NCI-H2081 (cell line): ENCODE measurements at places on chromosomes 13 and 19.

DNA sequence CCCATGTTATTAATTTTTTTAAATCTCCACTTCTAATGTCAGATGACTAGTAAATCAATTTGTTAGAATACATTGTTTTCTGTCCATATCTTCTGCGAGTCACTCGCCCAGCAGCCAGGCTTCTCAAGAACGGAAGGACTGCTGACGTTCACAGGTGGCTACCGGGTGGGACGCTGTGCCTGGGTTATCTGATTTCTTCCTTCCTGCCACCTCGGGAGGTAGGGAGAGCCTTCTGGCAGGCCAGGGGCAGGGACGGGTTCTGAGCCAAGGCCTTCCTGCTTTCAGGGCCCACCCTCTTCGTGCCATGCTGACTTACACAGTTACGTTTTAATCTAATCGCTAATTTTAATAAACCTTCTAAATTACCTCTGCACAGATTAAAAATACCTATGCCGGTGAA, 7.9 kb upstream of the C1QTNF9 start:
- no peak for DNase-seq

DNA sequence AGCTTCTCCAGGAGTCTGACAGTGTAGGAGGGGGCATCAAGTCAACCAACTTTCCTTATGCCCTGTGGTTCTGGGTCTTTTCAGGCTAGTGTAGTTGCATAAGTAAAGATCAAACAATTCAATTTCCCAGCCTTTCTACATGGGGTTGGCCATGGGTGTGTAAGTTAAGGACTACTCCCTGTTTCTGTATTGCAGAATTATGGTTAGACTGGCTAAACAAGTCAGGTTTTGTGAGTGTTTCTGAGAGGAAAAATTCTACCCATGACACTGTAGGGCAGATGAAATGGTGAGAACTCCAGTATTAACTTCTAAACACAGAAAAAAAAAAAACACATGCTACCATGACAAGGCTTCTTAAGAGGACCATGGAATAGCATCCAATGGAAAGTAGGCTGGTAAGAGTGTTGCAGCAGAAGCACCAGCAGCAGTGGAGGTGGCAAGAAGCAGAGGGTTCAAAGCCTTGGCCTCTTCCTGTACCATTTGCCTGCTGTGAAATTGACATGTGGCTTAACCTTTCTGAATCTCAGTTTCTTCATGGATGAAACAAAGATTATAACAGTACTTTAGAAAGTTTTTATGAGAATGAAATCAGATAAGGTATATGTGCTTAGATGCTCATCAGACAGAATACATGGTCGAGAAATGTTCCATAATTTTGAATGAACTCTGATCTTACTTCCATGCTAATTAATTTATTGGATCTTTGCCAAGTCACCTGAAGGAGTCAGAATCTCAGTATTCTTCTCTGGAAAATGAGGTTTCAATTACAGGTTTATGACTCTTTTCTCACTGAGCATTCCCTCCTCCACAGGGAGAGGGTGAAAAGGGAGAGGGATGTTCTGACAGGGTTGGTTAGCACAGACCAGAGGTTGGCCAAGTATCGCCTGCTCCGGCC, 11.4 kb upstream of the SCEL start:
- no peak for DNase-seq

DNA sequence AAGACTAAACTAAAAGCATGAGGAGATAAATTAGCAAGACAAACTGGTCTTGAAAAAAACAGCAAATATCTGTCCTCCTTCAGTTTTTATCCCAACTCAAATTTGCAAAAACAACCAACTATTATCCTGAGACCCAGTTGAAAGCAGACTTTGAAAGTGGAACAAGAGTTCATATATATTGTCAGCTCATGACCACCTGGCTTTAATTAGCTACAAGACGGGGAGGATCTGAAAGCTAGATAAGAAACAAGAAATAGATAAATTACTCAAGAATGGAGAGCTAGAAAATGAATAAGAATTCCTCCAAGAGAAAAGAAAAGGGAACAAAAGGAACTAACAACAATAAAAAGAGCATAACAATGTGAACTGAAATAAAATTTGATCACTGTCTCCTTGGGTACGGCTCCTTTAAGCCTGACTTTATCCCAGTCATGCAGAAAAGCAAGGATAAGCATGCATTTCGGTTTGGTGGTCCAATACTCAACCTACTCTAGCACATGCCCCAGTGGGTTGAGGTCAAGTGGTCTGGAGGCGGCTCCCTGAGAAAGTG, 246.9 kb downstream of the DCLK1 start:
- DNase-seq: no peak

- no peak for DNase-seq
Observed at GRCh38 chr13:24687611-24688010, 7.4 kb downstream of the ATP12A start.

- DNase-seq: no peak
Observed at GRCh38 chr19:53909471-53910169, 542 bp downstream of the CACNG7 start.

- no peak for DNase-seq
Observed at GRCh38 chr19:7845390-7846154, 15.6 kb downstream of the EVI5L start.

- DNase-seq: no peak
Observed at GRCh38 chr19:16342002-16342715, 17.5 kb downstream of the KLF2 start.

DNA sequence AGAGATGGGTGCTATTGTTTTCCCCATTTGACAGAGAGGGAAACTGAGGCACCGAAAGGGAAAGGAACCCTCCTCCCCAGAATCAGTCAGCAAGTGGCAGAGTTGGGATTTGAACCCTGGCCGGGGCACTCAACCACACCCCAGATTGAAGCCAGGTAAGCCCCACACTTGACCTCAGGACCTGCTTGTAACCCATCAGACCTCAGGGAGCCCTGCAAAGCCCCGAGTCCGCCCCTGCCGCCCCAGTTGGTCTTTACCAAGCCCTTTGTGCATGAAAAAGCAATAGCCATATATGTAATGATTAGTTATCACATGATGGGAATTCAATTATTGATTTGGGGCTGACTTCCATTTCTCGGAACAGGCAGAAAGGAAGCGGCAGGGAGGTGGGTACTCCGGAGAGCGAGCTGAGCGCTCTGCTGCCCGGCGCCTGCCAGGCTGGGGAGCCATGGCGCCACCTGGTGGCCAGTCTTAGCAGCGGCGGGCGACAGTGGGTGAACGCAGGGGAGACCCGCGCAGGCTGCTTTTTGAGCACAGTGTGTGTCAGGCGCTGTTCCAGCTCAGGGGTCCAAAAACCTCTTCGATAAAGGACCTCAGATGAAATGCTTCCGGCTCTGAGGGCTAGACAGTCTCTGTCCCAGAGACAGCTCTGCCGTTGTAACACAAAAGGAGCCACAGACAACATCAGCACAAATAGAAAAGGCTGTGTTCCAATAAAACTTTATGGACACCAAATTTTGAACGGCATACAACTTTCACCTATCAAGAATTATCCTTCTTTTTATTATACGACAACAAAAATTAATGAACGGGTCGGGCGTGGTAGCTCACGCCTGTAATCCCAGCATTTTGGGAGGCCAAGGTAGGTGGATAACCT, 82.9 kb upstream of the CACNA1A start:
- DNase-seq: peak; percentile 39

GRCh38 chr13:29572575-29572974, 22.9 kb downstream of the SLC7A1 start:
- no peak for DNase-seq

DNA sequence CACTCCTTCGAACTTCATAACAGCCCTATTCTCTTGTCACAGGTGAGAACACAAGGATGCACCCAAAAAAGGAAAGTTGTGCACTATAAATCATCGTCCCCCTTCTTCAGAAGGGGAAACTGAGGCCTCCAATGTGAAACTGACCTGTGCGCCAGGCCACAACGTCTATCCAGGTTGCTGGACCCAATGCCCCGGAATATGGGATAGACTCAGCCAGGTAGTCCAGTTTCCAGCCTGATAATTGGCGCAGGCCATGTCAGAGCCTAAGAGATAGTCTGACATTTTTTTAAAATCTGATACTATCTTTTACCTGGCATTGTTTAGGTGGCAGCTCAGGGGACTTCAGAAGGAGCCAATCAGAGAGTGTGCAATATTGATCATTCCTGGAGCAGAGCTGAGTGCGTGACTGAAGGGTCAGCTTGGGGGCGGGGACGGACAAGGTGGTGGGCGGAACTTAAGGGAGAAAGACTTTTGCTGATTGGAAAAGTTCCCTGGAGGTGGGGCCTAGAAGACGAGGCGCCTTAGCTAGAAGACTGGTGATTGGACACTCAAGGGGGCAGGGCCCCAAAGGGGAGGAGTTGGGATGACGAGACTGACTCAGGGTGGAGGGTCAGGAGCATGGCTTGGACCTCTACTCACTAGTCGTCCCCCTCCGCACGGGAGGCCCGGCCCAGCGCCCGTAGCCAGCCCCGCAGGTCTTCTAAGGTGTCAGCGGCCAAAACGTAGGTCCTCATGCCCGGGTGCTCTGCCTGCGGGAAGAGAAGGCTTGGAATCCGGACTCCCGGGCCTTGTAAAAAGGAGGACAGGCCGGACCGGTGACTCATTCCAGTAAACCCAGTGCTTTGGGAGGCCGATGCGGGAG, 8.5 kb downstream of the PLEKHA4 start:
- DNase-seq: no peak

- DNase-seq: no peak
Observed at GRCh38 chr13:94859278-94859691, 146.9 kb upstream of the SOX21 start.

GRCh38 chr19:55646889-55647731, 902 bp upstream of the CCDC106 start:
- no peak for DNase-seq

- no peak for DNase-seq
Observed at GRCh38 chr19:14659874-14660489, 14.7 kb downstream of the ADGRE3 start.

DNA sequence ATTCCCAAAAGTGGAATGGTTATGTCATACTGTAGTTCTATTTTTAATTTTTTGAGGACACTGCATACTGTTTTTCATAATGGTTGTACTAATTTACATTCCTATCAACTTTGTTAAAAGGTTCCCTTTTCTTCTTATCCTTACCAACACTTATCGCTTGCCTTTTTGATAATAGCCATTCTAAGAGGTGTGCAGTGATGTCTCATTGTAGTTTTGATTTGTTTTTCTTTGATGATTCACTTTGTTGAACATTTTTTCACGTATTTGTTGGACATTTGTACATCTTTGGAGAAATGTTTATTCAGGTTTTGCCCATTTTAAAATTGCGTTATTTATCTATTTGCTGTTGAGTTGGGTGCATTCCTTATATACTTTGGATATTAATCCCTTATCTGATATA, 188.8 kb upstream of the SPRY2 start:
- DNase-seq: no peak
